ENCODE measurements at places on chromosomes 7 and 10.

DNA sequence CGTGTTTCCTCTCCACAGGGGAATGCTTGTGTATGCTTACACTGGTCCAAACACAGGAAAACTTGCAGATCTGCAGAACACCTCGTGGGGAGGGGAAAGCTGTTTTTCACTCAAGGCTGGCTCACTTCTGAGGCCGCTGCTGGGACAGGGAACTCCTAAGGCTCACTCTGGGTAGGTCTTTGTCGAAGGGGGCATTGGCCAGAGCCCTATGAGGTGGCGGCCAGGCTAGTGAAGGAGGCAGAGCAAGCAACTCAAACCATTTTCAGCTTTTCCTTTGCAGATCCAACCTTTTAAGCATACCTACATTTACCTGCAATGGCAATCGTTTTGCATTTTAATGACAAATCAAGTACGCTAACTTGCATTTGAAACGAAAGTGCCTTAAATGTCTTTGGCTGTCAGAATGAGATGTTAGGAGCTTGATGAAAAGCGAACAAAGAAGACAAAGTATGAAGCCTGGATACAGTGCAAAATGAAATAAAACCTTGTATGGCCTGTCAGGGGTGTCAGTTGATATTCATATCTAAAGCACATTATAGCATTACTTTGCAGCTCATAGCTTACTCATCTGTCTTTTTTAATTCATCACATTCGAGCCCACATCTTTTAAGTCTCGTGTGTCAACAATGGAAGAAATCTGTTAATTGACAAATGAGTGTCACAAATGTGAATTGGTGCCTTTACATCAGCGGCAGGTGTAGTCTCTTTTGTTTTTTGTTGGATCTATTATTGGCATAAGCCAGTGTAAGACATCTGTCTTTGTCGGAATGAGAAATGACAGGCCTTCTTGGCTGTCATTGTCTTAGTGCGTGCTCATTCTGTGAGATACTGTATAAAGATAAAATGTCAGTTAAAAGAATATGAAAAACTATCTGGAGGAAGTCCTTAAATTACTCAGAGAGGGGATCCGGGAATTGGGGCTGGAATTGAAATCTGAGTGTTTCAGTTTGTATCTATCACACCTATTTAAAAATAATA, 30.5 kb downstream of the LRMDA start:
- no peak for DNase-seq

- no peak for DNase-seq
These were observed 1.8 kb downstream of the LRRC18 start for GRCh38 chr10:48937796-48938195.

DNA sequence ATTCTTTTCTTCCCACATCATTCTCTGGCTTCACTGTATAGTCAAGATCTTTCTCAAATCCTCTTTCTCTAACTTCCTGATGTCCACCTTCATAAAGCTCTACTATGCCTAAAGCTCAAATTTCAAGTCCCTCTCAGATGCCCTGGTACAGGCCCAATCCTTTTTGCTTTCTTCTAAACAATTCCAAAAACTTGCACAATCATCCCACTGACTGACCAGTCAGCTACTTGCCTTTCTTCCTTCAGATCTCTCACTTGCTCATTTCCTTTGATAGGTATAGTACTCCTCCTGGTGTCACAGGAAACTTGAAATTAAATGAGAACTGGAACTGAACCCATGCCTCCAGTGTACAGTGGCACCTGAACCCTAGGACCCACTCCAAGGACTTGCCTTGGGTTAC, 18.2 kb downstream of the SEC31B start:
- no peak for DNase-seq

DNA sequence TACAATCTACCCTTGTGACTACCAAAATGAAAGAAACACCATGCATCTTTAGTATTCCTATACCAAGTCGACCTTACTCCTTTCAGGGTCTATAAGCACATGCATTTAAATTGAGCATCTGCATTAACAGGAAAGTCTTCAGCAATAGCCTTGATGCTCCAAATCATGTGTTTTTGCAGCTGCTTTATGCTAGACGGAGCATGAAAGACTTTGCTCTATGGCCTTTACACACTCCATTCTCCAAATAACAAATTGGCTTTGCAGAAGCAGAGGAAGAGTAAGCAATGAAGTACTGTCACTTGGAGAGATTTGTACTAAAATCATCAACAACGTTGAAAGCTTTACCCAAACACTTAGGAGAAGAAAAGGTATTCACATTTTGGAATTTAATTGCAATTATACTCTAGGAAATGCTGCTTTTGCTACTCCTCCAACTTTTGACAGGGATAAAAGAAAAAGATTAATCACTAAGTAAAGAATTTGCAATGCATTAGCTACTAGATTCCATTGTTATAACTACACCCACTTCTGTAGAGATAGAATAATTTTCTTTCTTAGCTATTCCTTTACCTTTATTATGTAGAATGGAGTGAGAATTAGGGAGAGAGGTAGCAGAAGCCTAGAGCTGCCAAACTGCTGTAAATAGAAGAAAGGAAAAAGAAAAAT, 131.8 kb downstream of the SEMA3E start:
- no peak for DNase-seq

DNA sequence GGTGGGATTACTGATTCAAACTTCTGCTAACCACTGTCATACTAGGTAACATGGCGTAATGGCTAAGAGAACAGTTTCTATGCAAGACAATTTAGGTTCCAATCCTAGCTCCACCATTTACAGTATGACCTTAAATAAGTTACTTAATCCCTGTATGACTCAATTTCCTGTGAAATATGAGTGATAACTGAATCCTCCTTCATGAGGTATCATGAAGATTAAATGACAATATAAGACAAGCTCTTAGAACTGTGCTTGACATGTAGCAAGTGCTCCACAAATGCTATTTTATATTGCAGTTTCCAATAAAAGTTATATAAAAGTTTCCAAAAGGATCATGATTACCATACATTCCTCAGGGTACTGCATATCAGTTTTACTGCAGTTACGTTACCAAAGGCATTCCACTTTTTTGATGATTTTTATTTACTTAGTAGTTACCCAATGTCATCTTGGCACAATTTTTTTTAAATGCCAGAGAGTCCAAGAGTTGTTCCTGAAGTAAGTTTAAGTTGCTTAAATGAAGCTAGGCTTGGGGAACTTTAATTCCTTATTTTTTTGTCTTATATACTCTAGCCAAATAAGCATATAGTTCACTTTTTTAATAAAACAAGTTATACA, 7.1 kb downstream of the DOCK4 start:
- no peak for DNase-seq

DNA sequence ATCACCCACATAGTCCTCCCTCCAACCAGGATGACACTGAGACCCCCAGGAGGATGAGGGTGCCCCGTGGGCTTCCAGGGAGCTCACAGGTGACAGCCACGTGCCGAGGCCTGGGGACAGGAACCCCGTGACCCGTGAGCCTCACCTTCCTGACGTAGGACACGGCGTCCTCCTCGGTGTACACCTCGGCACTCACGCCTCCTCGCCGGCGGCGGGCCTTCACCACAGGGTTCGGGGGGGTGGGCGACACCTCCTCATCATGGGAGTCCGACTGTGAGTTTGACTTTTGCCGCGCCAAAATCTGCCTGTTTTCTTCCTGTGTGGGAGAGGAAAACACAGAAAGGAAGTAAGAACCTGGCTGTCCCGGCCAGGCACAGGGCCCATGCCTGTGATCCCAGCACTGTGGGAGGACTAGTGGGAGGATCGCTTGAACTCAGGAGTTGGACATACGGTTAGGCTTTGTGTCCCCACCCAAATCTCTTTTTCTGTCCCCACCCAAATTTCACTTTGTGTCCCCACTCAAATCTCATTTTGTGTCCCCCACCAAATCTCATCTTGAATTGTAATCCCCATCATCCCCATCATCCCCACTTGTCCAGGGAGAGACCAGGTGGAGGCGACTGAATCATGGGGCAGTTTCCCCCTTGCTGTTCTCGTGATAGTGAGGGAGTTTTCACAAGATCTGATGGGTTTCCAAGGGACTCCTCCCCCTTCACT, 45.9 kb upstream of the DNAAF5 start:
- DNase-seq: peak; percentile 28

All from activated effector memory CD4-positive, alpha-beta T cell treated with anti-CD3 and anti-CD28 coated beads, Interleukin-2, amount 50 U/mL, for 16 hours (primary cell).